ENCODE measurements at places on chromosomes 16 and 17. TPM values are rescaled to one million over a fixed set of nuclear protein-coding genes. Genes with fewer than 3 reads are reported as not detected.

Gene EVI2A
- total RNA-seq, result not detected

Gene KRT20
- total RNA-seq, result 0.61 TPM

Gene NECAB2
- 4.0 TPM for total RNA-seq

Gene PIRT
- total RNA-seq, result not detected

Gene GSPT1
- total RNA-seq, result 200 TPM

Gene TMEM235
- total RNA-seq, result not detected

Gene MSL1
- 69.1 TPM for total RNA-seq

Gene SLX4
- total RNA-seq, result 5.6 TPM

Gene CEP112
- 7.2 TPM for total RNA-seq

Gene WFIKKN1
- not detected for total RNA-seq

Gene SLC6A4
- total RNA-seq, result not detected

Gene TBC1D26
- not detected for total RNA-seq

Gene RAB26
- 4.2 TPM for total RNA-seq

Gene PPY
- not detected for total RNA-seq

Gene ADAMTS18
- total RNA-seq, result not detected

Gene HBQ1
- total RNA-seq, result 4.3 TPM

Gene BRICD5
- total RNA-seq, result 6.7 TPM

Gene INCA1
- 1.3 TPM for total RNA-seq

Gene GPR179
- 0.01 TPM for total RNA-seq

Gene PIK3R6
- 0.07 TPM for total RNA-seq

Gene HOXB6
- total RNA-seq, result 3.3 TPM

Gene SYT17
- 13.6 TPM for total RNA-seq

Gene PFAS
- 55.2 TPM for total RNA-seq

Gene NFATC2IP
- total RNA-seq, result 32.9 TPM

Gene HASPIN
- total RNA-seq, result 14.0 TPM

Gene CLEC18B
- total RNA-seq, result 0.13 TPM

Gene ABCC12
- total RNA-seq, result 0.20 TPM

Gene ZNRF1
- 26.4 TPM for total RNA-seq

Gene KAT7
- total RNA-seq, result 26.8 TPM

Gene C16orf46
- 0.87 TPM for total RNA-seq

Gene FN3KRP
- total RNA-seq, result 60.6 TPM

Gene BCO1
- total RNA-seq, result 1.2 TPM

Gene SECTM1
- total RNA-seq, result 1.4 TPM

Gene GNG13
- total RNA-seq, result not detected

Gene PRSS22
- 1.6 TPM for total RNA-seq

Gene VMO1
- total RNA-seq, result 1.7 TPM

Gene KIFC3
- total RNA-seq, result 179 TPM

Gene ASPA
- not detected for total RNA-seq

Gene GOT2
- 175 TPM for total RNA-seq

Gene KRT34
- 0.20 TPM for total RNA-seq

Gene ACAP1
- 3.1 TPM for total RNA-seq

Gene ADGRG1
- total RNA-seq, result 249 TPM

Gene TMIGD1
- not detected for total RNA-seq

Gene CES4A
- 2.0 TPM for total RNA-seq

Gene SOX15
- total RNA-seq, result 0.30 TPM

Gene WFIKKN2
- total RNA-seq, result not detected

Gene CDH8
- 0.44 TPM for total RNA-seq

Gene NXPH3
- 0.39 TPM for total RNA-seq

Gene MARVELD3
- total RNA-seq, result not detected

Gene TMEM170A
- total RNA-seq, result 12.9 TPM

Gene ABCC11
- 0.22 TPM for total RNA-seq

Data from A549 treated with ZK216348 at 1 μM for 4 hours (cell line).